ENCODE measurements at places on chromosomes 3 and 15.

DNA sequence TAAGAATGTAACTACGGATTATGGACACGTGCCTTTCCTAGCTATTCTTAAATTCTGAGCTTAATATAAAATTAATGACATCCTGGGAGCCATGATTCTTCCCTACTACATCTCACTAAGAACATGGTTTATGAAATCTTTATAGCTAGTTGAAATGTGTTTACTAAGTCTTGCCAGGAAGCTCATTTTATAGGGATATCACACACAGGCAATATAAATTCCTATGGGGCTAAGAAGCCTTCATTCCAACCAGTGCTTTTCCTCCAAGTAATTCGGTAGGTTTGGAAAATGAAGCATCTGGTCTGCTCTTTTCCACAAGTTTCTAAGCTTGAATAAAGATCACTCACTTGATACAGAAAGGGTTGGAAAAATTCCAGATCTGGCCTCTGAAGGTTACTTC lies 802.6 kb downstream of the FHIT start:
- no peak for DNase-seq

GRCh38 chr3:115836944-115837343 lies 213.6 kb downstream of the GAP43 start:
- no peak for DNase-seq

- no peak for DNase-seq
Measured at GRCh38 chr3:160697637-160698380, 20.8 kb downstream of the ARL14 start.

- DNase-seq = no peak
Measured at GRCh38 chr3:194082743-194083636, 53.0 kb upstream of the HES1 start.

GRCh38 chr15:91050128-91050455 lies 27.7 kb upstream of the VPS33B start:
- DNase-seq = no peak

- no peak for DNase-seq
Measured at GRCh38 chr15:75921732-75922703, 18.3 kb downstream of the FBXO22 start.

DNA sequence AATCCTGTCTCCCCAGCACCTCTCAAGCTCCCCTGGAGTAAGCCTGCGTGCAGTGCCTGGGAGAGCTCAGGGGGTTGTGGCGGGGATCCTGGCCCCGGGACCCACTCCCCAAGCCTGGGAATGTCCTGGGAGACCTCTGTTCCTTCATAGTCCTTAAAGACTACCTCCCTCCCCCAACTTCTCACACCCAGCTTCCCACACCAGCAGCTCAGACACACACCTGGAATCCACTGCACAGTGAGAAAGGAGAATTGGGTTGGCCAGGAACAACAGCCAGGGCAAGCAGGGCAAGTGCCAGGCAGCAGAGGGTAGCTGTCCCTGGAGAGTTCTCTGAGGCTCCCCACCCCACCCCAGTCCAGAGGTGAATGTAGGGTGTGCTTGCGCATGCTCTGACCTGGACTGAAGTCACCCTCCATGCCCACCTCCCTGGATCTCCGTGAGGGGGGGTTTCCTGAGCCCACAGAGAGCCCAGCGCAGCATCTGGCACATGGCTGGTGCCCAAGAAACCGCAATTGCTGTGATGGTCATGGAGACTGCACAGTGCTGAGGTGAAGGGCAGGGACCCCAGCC lies 22.2 kb downstream of the PSTPIP1 start:
- no peak for DNase-seq

GRCh38 chr3:71052716-71053115 lies 530.8 kb downstream of the FOXP1 start:
- DNase-seq = no peak

- DNase-seq = peak; percentile 58
Measured at GRCh38 chr3:139111392-139112229, 66.9 kb upstream of the PRR23C start.

DNA sequence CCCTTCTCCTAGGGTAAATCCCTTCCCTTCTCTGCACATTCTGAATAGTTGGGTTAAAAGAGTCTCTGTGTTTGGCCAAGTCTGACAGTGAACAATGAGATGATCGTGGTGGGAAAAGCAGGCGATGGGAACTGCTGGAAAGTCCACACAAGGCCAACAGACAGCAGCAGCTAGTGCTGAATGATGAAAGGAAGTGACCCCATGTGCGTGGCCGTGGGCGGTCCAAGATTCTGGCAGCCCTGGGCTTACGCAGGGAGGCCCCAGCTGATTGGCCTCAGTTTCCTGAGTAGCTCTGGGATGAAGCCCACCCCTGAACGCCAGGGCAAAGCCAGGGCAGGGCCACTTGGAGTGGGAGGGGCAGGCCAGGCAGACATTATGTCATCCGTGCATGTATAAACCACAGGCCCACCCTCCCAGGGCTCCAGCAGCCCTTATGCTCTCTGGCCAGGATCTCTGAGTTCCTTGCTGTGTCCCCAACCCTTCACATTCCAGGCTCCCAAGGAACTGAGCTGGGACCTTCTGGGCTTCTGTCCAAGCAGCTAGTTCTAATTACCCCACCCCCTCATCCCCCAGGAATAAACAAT lies 57.8 kb downstream of the CDC25A start:
- peak; percentile 80 for DNase-seq

DNA sequence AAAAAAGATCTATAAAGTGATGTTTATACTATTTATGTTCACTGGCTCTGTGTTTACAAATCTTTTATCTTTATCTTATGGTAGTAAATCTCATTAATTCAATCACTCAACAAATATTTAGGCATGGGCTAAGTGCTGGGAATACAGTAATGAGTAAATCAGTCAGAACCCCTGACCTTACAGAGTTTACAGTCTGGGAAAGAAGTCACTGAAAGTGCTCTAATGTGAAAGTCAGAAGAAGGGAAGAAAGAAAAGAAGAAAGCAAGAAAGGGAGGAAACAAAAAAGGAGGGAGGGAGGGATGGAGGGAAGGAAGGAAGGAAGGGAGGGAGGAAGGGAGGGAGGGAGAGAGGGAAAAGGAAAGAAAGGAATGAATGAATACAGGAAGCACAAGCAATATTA lies 96.8 kb upstream of the SOX2 start:
- no peak for DNase-seq

DNA sequence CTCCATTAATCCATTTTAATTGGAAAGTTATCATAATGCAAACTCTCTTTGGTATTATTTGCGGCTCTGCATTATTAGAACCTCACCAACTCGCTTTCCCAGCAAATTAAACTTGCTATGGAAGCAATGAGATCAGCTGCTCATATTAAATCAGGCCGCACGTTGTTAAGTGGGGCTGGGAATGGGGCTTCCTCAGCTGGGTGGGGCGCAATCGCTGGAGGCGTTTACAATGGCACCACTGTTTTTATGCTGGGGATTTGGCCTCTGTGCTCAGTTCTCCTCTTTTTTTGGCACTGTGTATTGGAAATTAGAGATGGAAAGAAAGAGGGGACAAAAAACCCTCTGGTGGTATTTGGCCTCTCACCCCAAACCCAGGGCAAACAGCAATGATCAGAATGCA lies 72.2 kb downstream of the RPLP1 start:
- DNase-seq = no peak

DNA sequence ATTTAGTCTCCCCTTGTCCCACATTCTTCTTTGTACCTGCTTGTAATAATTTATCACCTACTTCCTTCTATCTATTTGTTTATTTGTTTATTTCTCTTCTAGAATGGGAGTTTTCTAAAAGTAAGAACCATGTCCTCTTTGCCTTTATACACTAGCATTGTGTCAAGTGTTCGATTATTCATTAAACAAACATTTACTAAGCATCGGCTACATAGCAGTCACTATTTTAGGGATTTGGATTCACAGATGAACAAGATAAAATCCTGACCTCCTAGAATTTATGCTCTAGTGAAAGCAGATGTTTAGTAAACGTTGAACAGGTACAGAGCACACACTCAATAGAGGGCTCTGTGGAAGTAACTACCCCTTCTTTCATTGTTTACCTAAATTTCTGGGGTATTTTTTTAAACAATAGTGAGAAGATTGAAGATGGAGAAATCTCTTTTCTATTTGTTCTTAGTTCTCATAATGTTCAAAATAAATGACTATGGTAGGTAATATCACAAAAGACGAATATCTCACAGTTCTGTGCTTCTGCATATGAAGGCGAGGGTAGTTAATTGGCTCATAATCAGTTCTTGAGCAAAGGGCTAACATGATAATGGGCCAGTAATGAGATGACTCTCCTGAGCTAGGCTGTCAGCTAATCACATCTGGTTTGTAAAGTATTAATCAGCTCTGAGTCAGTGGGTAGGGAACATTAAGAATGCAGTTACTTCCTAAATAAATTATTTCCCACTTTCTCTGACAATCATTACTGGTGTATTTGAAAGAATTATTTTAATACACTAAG lies 111.9 kb downstream of the SLC9A9 start:
- DNase-seq = no peak

DNA sequence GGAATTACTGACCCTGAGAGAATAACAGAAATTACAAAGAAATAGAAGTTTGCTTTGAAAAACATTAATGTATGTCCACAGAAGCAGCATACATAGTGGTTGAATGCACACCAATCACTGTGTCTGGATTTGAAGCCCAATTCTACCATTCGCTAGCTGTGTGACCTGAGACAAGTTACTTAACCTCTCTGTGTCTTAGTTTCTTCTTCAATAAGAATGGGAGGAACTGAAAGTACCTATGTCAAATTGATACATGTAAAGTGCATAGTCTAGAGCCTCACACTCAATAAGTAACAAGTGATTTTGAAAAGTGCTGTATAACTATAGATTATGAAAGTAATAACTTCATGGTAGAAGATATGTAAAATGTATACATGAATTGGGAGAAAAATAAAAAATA lies 457.8 kb downstream of the FOXP1 start:
- no peak for DNase-seq

DNA sequence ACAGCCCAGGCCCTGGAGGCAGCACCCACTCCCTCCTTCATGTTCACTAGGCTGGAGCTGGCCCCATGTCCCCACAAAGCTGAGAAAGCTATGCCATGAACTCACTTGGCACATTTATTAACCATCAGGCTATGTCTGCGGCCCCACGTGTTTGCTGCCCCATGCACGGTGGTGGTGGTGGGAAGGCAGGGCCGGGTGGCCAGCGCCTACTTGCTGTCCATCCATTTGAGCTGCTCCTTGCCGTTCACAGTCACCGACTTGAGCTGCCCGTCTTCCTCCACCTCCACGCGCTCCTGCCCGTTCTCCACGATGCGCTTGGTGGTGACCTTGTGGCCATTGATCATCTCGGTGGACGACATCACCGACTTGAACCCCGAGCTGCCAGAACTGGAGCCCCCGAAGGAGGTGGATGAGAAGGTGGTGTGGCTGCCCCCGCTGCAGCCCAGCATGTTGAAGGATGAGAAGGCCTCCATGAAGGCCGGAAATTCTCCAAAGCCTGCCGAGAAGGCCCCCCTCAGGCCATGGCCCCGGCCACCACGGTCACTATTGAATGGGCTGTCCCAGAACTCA lies 4.3 kb downstream of the DNAJB8 start:
- DNase-seq = no peak

DNA sequence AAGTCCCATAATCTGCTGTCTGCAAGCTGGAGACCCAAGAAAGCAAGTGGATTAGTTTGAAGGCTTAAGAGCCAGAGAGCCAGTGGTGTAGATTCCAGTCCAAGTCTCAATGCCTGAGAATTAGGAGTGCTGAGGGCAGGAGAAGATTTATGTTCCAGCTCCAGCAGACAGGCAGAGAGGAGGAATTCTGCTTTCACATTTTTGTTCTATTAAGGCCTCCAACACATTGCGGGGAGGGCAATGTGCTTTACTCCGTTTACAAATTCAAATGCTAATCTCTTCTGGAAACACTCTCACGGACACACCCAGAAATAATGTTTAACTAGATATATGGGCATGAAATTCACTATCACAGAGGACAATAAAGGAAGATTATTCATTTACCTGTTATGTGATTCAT lies 54.0 kb downstream of the DPH6 start:
- no peak for DNase-seq

DNA sequence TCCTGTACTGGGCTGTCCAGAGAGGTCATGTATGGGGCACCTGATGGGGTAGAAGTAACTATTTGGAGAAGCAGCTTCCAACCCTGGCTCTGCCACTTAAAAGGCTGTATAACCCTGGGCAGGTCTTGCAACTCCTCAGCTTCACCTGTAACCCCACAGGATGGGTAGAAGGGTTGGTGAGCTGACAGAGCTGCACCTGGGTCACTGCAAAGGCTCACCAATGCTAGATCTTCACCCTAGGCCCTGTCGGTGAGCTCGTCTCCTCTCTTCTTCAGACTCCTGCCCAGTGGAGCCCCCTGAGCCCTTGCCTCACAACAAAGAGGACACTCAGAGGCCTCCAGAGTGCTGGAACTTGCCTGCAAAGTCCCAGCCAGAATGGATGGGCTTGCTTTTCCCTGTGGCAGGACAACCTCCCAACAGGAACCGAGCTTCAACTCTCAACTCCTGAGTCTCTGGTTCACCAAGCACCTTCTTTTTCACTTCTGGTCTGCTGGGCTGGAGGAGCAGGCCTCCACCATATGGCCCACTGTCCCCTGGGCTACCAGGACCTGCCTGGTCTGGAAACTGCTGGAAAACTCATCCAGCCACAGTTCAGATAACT lies 45.9 kb downstream of the XXYLT1 start:
- no peak for DNase-seq

- no peak for DNase-seq
Measured at GRCh38 chr15:85741021-85741421, 53.7 kb downstream of the KLHL25 start.

GRCh38 chr3:177725165-177725564 lies 527.9 kb upstream of the TBL1XR1 start:
- no peak for DNase-seq

DNA sequence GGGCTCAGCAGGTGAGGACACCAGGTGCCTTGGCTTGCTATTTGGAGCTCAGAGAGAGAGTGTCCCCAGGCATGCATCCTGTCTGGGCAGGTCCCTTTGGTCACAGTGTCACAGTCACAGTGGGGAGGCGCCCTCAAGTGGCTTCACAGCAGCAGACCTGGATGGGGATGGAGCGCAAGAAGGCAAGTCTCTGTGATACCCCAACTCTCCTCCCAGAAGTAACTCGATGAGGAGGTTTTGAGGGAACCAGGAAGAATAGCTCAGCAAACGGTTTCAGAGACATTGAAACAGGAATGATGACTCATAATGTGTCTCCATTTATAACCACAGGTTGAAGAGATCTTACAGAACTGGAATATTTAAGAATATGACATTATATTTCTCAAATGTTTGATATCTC lies 66.5 kb upstream of the SH3GL3 start:
- peak; percentile 28 for DNase-seq

DNA sequence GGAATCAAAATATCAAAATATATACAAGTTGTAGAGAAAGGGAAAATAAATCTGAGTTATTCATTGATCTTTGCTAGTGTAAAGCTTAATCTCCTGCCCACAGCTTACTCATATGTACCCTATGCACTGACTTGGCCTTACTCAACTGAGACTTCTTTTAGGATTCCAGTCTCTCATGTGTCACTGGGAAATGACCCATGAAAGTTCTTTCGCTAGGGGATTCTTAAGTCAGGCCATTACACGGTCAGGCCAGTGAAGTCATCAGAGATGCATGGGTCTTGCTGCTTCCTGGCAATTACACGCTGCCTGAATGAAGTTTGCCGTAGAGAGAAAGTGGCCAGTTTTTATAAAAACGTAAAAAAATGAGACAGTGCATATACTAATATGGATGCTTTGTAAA lies 20.7 kb upstream of the LPP start:
- DNase-seq = no peak

- no peak for DNase-seq
Measured at GRCh38 chr3:153274561-153274960, 112.5 kb downstream of the RAP2B start.

GRCh38 chr3:72722930-72723726 lies 125.1 kb downstream of the SHQ1 start:
- peak; percentile 27 for DNase-seq

Measured in upper lobe of left lung (tissue), 6 donors.